ENCODE measurements at places on chromosomes 7 and 10.

DNA sequence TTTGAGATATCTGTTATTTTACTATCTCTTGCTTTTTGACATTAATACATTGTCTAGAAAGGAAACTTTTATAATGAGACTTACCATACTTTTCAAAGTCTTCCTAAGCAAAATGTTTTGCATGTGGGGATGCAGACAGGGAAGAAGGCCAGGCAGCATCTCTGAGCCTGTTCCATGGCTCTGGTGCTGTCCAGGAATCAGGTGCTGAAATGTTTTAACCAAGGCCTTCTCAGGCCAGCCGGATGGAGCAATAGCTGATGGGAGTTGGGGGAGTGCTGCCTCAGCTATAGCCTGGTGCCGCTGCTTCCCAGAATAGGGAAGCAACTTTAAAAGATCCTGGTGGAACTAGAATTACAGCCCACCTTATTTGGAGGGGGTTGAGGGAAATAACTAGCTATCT lies 38.5 kb downstream of the CRTAC1 start:
- DNase-seq = peak; percentile 33

GRCh38 chr7:153087498-153087897 lies 327.9 kb downstream of the ACTR3B start:
- no peak for DNase-seq

GRCh38 chr10:88386204-88386788 lies 196.8 kb downstream of the RNLS start:
- DNase-seq = no peak

DNA sequence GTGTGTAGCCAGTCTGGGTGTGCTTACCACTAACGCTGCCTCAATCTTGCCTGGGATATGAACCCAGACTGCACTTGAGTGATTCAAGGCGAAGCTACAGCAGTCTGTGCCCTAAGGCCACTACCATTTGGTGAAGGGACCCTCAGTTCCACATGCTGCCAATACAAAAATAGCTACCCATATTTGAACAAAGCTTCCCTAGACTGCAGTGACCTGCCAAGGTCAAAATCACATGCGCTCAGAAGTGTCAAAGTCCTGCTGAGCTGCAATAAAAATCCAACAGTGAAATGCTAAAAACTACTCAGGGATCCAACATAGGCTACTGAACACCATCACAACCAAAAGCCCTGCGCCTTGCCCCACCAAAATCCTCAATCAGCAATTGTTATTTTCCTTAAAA lies 472.3 kb upstream of the VSTM2A start:
- no peak for DNase-seq

DNA sequence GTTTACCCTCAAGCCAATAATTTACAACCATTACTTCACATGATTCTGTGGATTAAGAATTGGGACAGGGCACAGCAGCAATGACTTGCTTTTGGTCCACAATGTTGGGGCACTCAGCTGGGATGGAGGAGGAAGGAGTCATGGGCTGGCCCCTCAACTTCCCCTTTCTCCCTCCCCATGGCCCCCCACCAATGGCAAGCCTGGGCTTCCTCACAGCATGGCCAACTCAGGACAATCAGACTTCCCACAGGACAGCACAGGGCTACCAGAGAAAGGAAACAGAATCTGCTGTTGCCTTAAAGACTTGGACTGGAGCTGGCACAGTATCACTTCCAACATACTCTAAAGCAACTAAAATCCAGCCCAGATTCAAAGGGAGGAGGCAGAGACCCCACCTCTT lies 160.7 kb downstream of the PTPN20 start:
- no peak for DNase-seq

- peak; percentile 17 for DNase-seq
These were observed 61.2 kb downstream of the KLF6 start for GRCh38 chr10:3723766-3724165.

DNA sequence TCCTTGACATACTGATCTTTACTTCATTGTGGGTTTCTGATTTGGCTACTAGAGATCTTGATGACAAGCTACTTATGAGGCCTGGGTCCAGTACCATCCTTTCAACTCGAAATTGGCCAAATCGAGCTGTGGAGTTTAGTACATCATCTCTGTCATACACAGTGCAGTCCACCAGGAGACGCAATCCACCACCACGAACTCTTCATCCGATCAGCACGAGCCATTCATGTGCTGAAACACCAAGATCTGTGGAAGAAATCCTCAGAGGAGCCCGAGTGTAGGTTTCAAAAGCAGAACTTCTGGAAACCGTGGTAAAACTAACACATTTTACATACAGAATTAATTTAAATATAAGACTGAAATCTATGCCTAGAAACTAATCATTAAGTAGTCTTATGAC lies 14.2 kb downstream of the DNAJC9 start:
- no peak for DNase-seq

DNA sequence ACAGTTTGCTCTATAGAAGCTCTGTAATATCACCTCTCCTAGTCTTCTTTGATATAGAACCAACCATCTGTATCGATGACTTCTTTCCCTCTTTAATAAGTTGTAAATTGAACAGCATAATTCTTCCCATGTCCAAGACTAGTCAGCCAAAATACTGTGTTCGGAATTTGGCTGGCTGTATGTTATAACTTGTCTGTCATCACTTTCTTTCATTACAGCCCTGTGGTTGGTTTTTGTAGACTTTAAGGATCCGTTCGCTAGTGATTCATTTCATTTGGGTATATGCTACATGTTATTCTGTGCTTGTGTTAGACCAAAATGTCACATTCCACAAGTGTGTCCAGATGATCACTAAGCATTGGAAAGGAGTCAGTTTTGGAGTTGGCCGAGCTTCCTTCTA lies 155.4 kb upstream of the ITGB1 start:
- DNase-seq = peak; percentile 55

- DNase-seq = no peak
These were observed 184.4 kb downstream of the PTPRN2 start for GRCh38 chr7:158403013-158403821.

DNA sequence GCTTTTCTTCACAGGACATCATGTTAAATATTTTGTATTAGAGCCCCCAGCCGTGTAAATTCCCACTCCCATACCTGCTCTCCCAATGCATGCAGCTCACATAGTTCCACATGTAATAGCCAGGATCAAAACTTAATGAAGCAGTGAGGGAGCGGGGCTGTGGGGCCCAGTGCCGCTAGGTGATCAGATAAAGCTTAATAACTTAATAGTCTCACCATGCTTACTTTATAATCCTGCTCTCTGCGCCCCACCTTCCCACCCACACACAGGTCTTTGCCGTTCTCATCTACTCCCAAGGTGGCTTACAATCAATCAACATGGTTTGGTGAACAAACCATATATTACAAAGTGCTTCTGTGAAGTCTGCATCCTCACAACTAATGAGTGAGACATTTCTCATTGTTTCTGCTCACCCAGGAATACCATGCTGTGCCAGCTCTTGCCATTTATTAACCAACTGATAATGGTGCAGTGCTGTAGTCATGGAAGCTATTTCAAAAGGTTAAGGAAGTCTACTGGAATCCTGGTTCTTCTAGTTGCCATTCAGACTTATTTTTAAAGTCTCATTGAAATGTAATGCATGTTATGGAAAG lies 156.4 kb downstream of the CTTNBP2 start:
- no peak for DNase-seq

GRCh38 chr10:131790021-131790420 lies 110.8 kb upstream of the PPP2R2D start:
- DNase-seq = no peak

DNA sequence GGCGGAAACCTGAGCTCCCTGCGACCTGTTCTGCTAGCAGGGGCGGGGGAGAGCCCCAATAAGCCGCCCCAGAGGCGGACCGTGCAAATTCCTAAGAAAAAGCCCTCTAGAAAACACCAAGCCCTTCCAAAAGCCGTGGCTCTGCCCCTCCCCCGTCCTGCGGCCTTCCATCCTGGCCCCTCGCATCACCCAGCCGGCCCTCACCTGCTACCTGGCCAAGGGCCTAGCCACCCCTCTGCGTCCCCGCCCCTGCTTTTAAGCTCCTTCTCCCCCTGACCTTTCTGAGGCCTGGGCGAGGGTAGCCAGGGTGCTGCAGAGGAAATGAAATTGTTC lies 24.9 kb downstream of the SKIDA1 start:
- no peak for DNase-seq

GRCh38 chr10:113680190-113681111 lies 739 bp downstream of the CASP7 start:
- DNase-seq = peak; percentile 51

- no peak for DNase-seq
These were observed 235.1 kb downstream of the FOXP2 start for GRCh38 chr7:114649689-114650088.

- DNase-seq = no peak
These were observed 44.6 kb upstream of the C1QL3 start for GRCh38 chr10:16566202-16566805.

- no peak for DNase-seq
These were observed 181.9 kb downstream of the CYP26A1 start for GRCh38 chr10:93255546-93255945.

DNA sequence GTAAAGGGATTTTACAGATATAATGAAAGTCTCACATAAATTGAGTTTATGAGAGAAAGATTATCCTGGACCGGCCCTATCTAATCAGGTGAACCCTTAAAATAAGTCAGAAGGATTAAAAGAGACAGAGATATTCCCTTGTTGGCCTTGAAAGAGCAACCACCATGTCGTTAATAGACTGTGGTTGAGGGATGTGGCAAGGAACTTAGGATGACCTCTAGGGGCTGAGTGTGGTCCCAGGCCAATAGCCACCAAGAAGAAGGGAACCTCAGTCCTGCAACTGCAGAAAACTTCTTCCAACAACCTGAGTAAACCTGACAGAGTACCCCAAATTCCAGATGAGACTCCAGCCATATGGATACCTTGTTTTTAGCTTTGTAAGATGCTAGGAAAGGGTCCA lies 121.5 kb downstream of the POLR1F start:
- no peak for DNase-seq

- no peak for DNase-seq
These were observed 886.2 kb upstream of the ZWINT start for GRCh38 chr10:57247271-57247670.

- DNase-seq = no peak
These were observed 90.8 kb downstream of the KIAA1217 start for GRCh38 chr10:24299578-24300260.

DNA sequence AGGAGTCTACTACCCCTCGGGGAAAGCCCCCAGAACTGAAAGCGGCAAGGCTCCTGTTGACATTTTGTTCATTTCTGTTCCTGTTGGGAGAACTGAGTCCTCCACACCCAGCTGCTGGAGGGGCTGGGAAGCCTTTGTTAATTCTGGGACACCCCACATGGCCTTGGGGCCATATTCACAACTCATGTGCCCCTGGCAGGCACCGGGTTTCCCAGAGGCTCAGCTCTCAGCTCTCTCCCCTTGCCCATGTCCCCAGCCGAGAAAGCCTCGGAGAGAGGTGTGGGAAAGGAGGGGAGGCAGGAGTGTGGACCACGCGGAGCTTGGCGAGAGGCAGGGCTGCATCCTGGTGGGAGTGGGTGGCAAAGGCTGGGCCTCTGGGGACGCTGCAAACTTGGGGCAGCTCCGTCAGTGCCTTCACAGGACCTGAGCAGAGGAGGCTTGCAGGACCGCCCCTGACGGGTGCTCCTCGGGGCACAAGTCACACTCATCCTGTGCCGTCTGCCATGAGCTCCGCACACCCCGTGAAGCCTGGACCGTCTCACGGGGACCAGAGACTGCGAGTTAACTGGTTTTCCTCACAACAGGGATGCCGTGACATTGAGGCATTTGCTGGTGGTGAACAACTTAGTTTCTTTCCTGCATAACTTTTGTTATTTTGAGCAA lies 140.9 kb downstream of the DNAJB6 start:
- no peak for DNase-seq

- peak; percentile 60 for DNase-seq
These were observed 9.3 kb downstream of the KCNH2 start for GRCh38 chr7:150968734-150969372.

GRCh38 chr7:73810998-73811360 lies 19.8 kb upstream of the CLDN4 start:
- DNase-seq = no peak

DNA sequence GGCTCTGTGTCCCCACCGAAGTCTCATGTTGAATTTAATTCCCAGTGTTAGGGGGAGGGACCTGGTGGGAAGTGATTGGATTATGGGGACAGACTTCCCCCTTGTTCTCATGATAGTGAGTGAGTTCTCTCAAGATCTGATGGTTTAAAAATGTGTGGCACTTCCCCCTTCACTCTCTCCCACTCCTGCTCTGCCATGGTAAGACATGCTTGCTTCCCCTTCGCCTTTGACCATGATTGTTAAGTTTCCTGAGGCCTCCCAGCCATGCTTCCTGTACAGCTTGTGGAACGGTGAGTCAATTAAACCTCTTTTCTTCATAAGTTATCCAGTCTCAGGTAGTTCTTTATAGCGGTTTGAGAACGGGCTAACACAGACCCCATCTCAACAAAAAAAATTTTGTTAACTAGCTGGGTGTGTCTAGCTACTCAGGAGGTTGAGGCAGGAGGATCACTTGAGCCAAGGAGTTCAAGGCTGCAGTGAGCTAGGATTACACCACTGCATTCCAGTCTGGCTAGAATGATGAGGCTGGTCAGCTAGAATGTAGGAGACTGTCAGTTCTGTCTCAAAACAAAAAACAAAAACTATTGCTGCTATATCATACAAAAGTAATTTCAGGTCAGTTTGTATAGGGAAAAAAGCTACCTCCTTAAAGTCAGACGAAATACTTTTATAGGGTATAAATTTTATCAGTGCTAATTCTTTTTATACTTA lies 57.7 kb downstream of the ATAD1 start:
- no peak for DNase-seq

GRCh38 chr7:32577421-32577820 lies 82.1 kb downstream of the AVL9 start:
- DNase-seq = no peak

DNA sequence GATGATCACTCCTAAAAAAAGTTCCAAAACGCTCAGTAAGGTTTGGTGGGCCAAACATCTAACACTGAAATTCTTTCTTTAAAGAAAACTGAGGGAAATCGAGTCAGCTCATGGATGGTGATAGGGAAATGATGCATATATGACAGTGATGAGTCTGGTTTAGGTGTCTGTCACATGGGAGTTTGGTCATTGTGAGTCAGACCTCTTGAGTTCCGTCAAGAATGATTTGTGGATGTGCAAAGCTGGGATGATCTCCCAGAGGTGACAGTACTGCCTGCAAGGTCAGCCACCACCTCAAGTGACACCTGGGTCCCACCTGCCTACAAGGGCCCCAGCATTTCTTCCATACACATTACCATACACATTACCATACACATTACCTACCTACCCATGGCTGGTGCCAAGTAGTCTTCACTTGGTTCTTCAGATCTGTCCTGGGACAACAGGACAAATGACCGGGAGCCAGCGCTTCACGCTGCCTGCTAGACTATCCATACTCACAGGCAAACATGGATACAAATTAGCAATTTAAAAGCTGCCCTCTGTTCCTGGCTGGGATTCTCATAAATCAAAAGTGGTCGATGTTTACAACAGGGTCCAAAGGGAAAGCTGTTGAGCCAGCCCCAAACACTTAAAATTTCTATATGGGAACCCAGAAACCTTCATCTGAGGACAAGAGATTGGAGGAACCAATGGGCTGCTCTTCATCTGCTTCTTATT lies 128.4 kb downstream of the ADAM12 start:
- no peak for DNase-seq

- DNase-seq = no peak
These were observed 30.5 kb downstream of the JAKMIP3 start for GRCh38 chr10:132096223-132096622.

- DNase-seq = no peak
These were observed 128.6 kb downstream of the WDR37 start for GRCh38 chr10:1184541-1185430.

GRCh38 chr10:103590744-103591291 lies 97.3 kb downstream of the NEURL1 start:
- no peak for DNase-seq

GRCh38 chr7:30564243-30564892 lies 30.3 kb upstream of the GARS1 start:
- peak; percentile 91 for DNase-seq

GRCh38 chr7:131188367-131189339 lies 139.0 kb upstream of the MKLN1 start:
- DNase-seq = peak; percentile 78
